ENCODE measurements at places on chromosomes 1 and 21.

- no peak for DNase-seq
These were observed 4.4 kb upstream of the PHC2 start for GRCh38 chr1:33435096-33435820.

DNA sequence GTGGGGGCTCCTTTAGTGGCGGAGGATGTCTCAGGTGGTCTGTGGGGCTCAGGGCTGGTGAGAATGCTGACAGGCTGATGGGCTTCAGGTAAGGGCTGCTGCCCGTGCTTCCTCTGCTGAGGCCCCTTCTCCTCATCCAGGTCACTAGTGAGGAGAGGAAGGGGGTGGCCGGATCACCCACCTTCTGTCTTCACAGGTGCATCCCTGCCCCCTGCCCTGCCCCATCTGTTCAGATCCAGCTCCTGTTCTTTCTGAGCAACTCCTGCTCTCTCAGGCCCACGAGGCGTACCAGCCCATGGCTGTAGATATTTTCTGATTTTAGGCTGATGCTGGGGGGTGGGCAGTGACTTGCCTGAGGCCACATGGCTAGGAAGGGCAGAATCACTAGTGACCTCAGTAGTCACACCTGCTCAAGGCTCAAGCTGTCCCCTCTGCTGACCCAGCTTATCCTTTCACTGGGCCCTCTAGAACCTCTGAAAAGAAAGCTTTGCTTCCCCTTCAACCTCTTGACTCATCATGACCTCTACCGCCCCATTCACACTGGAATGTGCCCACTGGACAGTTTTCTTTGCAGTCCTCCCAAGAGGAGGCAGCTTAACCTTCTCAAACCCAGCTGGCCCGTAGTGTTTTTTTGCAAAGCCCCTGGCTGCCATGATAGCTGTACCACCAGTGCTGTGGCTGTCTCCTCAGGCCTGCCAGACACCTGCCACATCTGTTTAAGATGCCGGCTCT, 14.8 kb downstream of the DCST2 start:
- DNase-seq = no peak

DNA sequence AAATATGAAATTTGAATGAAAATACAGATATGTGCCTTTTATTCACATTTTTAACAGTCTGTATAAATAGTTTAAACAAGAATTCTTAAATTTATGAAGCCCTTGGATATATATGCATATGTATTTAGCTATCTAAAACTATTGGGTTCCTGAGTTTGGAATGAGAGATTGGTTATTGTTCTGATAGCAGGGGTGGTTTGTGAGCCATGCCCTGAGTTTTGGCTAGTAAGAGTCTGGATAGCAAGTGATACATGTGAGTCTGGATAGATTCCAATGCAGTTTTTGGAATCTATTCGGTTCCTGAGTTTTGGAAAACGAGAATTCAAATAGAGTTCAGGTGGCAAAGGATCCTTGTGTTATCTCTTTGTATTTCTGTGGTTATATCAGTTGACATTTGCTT, 2.8 kb downstream of the MAN1A2 start:
- DNase-seq = no peak

GRCh38 chr21:25925936-25926335, 191.2 kb downstream of the GABPA start:
- no peak for DNase-seq

DNA sequence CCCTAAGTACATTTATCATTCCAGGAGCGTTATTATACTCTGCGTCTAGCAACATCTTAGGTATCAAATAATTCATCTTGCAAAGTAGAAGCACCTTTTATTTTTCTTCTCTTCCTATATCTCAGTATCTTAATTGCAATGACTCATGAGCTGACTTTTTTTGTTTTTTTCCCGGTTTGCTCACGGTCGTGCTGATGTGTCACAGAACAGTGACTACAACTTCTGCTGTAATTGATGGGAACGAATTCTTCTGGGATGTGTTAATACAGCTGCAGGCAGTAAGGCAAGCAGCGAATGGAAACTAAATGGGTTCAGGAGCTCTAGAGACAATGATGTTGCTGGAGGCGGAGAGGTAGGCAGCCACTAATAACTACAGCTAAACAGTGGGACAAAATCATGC, 89.8 kb upstream of the TMPRSS15 start:
- no peak for DNase-seq

DNA sequence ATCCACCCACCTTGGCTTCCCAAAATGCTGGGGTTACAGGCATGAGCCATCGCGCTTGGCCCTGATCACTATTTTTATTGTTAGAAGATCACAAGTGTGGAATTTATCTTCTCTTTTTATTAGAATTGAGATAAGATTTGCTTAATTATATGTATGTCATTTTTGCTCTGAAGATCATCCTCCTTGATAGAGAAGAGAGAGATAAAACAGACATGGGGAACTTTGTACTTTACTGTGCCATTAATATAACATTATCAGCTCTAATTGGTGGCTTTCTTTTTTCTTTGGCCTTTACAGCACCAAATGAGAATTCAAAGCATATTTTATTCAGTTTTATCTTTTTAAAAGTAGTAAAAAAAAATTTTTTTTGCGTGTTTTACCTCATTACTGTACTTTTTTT, 46.8 kb downstream of the SCP2 start:
- DNase-seq = no peak

DNA sequence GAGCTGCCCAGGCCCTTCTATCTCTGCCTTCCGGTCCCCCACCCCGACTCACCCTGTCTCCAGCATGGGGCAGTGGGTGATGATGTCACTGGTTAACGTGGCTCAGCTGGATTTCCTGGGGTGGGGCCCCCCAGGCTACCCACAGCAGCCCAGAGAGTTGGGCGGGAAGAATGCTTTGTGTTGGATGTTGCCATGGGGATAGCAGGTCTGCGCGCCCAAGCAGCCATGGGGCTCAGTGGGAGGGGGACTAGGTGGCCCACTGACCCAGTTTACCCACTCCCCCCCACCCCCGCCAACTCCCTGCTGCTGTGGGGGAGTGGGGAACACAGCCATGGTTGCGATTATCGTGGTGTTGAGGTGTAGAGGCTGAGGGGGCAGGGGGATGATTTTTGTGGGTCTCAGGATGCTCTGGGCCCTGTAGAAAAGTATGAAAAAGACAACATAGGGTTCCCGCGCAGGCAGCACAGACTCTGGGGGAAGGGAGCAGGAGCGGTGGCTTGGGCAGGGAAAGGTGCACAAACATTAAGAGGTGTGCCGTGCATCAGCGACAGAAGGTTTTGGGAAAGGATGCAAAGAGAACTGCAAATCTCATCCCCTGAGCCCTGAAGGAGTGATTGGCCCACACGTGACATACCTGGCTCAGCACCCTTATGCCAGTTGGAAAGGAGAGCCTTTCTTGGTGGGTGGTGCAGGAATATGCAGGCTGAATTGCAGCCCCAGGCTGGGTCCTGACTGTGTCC, 8.5 kb downstream of the CELSR2 start:
- no peak for DNase-seq

DNA sequence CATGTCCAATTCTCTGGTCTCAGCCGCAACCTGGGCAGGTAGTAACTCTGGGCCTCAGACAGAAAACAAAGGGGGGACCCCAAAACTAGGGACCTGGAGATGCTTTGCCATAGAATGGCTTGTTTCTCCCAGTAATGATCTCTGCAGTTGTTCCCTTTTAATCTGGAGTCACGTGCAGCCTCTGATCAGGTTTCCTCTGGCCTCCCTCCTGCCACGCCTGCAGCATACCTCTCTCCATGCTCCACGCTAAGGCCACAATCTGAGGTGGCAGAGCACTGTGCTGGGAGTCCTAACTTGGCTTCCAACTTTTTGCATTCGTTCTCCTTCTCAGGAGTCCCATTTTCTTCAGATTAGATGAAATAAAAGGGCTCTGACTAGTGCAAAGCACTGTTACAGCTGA, 1.9 kb downstream of the PABPC4 start:
- no peak for DNase-seq

- DNase-seq = no peak
These were observed 6.5 kb upstream of the RPTN start for GRCh38 chr1:152165286-152166077.

GRCh38 chr1:196412326-196412725, 195.9 kb downstream of the KCNT2 start:
- DNase-seq = no peak

- no peak for DNase-seq
These were observed 96.6 kb downstream of the RIPK4 start for GRCh38 chr21:41670056-41670805.

- no peak for DNase-seq
These were observed 21.8 kb downstream of the CAPN9 start for GRCh38 chr1:230768903-230769570.

DNA sequence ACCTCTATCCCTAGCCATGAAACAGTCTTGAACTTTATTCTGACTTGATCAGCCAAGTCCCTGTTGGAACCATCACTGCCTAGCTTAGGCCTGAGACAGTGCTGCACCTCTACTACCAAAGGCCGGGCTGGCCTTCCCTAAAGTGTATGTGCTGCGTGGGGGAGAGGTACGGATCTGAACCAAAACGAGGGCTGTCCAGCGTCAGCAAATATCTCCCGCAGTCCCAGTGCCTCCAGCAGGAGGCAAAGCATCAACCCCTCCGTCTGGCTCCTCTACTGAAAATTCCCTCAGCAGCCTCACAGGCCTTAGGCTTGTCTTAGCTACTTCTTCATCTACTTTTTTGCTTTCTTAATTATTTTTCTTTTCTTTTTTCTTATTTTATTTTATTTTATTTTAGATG, 33.3 kb upstream of the KIF26B start:
- DNase-seq = no peak

- no peak for DNase-seq
These were observed 1.6 kb downstream of the COL6A2 start for GRCh38 chr21:46099476-46099875.

- no peak for DNase-seq
These were observed 1389.6 kb downstream of the KCNT2 start for GRCh38 chr1:195218428-195219212.

DNA sequence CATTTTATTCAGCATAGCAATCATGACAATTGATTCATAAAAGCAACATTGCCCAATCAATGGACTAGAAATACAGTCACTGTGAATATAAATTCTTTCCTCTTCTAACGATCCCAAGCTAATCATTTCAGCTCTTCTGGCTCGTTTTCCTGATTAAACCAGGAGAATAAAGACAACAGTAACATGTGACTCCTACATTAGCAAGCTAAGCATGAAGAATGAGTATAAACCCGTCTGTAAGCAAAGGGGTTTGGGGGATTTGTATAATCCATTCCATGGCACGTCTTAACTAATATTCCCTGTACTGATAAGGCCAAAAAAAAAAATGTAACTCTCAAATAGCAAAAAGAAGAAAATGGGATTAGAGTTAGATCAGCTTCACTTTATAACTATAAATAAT, 21.6 kb downstream of the IRF2BP2 start:
- DNase-seq = no peak

GRCh38 chr1:246599315-246599714, 33.1 kb downstream of the CNST start:
- DNase-seq = no peak

DNA sequence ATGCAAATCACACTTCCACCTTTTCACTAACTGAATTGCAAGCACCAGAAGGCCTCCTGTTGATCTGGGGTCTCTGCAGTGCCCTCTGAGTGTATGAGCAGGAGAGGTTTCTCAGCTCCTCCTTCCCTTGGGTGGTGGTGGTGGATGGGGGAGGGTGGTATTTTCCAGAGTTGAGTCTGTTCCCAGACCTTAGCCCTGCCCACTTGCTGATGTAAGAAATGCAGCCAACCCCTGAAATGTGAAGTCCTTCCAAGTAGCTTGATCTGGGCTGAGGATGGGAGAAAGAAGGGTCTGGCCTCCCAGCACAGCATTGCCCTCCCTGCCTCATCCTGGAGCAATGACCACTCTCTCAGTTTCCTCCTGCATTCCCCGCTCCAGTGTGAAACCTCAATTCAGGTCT, 6.3 kb upstream of the FOXD2 start:
- DNase-seq = no peak

GRCh38 chr1:170168265-170168664, 22.5 kb downstream of the NTMT2 start:
- no peak for DNase-seq

DNA sequence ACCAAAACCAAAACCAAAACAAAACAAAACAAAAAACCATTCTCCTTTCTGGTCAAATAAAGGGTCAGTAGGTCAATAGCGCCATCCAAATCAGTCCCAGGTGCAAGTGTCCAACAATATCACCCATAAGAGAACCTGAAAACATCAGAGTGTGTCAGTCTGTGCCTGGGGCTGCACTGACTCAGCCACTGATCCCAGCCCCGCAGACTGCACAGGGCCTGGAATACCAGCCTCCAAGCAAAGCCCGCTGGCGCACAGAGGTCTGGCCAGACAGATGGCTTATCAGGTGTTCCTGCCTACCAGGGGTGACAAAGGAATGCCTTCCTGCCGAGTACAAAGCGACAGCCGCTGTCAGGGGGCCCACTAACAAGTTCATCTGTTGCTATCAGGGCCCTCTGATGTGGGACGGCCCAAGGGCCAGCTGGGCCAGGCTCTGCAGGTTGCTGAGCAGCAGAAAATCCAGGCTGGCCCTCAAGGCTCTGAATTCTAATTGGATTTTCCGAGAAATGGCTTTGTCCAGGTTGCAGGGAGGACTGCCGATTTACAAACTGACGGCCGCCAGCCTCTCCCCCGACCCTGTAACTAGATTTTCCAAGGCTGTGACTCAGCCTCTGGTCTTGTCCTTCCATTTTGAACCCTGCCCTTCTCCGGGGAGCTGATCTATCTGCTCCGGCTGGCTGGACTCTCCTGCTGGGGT, 13.7 kb upstream of the TMEM51 start:
- no peak for DNase-seq

DNA sequence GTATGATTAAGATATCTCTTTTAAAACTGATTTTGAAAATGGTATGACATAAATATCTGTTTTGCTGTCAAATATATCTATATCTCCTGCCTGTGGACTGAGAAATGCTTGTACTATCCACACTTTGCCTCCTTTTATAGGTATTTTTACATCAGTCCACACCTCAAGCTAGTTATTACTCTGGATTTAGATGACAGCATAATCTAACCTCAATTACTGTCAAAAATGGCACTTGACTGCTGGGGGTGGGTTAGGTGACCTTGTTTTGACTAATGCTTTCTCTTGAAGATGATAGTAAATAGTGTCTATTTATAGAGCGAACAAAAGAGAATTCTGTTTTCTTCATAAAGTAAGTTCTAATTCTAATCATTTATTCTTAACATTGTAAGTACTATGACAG, 9.1 kb downstream of the ADGRL2 start:
- no peak for DNase-seq

DNA sequence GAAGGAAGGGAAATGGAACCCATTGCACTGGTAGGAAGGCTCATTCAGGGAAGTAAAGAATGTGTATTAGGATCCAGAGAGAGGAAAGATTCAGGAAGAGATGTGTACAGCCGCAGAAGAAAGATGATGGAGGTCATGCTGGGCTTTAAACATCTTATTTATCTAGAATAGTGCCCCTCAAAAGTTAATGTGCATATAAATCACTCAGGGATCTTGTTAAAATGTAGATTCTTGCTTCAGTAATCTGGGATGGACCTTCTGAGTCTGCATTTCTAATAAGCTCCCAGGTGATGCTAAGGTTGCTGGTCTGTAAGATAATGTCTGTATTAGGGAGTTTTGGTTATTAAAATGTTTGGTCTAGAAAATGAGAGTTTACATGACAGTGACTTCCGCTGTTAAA, 46.3 kb downstream of the ADGRL2 start:
- DNase-seq = no peak

Data from CD4-positive, alpha-beta T cell treated with Interleukin-1 beta for 1 hour (primary cell).